ENCODE measurements at places on chromosomes 2 and 18.

- DNase-seq, result no peak
These were observed 1065.1 kb upstream of the NRXN1 start for GRCh38 chr2:52097071-52097470.

- DNase-seq, result no peak
These were observed 229.0 kb upstream of the HS6ST1 start for GRCh38 chr2:128547667-128548066.

GRCh38 chr18:7830468-7830867, 263.4 kb downstream of the PTPRM start:
- DNase-seq, result peak; percentile 53

DNA sequence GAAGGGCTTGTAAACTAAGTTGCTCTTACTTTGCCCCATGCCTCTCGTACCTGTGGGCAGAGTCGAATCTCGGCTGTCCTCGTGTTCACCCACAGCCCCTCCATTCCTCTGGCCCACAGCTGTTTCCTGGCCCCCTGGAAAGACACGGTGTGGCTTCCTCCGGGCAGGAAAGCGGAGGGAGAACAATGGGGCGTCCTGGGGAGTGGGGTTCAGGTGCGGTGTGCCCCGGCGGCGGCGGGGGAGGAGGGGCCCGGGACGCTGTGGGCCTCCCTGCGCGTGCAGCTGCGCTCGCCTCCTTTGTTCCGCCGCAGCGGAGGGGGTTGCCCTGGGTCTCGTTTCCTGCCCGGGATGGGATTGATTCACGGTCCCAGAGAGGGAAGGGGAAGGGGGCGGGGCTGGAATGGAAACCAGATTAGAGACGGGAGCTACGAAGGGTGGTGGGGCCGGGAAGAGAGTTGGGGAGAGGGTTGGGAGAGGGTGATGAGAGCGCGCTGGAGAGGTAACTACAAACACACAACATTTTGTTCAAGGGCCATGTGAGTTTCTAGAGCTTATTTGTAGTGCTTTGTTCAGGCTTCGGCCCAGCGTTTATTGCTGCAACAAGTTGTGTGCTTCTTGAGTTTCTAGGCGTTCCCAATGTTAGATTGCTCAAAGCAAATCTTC, 796 bp downstream of the MYO1B start:
- peak; percentile 68 for DNase-seq

- DNase-seq, result no peak
These were observed 4.6 kb downstream of the WIPF1 start for GRCh38 chr2:174593041-174593440.

DNA sequence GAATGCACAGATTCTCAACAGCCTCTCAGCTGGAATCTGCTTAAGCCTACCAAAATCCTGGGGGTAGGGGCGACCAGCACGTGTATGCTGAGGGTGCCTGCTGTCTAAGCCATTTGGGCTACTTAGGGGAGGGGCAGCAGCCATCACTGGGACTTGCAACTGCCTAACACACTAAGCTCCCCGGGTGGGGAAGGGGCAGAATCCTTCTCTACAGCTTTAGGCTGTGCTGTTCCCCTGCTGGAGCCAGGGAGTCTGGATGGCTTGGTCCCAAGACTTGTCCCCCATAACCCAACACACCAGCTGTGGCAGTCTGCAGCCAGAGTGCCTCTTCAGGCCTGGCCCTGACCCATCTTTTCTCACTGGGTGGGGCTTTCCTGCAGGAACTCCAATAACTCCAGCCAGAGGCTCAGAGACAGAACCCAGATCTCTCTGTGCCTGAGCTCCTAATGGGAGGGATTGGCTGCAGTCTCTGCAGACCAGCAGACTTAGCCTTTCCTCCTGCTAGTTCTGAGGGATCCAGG, 305.4 kb upstream of the RND3 start:
- no peak for DNase-seq

DNA sequence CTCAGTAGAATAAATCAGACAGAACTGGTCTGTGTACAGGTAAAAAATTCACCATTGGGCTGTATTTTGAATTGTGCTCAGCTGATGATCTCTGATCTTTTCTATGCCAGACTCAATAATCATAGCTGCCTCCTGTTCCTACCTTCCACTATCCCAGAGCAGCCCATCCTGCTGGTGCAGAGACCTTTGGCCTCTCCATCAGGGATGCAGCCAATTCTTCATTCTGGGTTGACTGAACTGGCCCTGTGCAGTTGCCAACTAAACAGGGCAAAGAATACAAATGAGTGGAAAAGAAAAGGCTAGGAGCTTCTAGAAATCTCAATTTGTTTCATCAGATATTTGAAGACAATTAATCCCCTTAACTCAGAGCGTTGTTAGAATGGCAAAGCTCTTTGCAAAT, 1781.3 kb upstream of the CELF4 start:
- no peak for DNase-seq

GRCh38 chr2:239143858-239144712, 256.7 kb downstream of the HDAC4 start:
- peak; percentile 76 for DNase-seq

GRCh38 chr2:72141881-72142451, 5.7 kb downstream of the CYP26B1 start:
- DNase-seq, result no peak

GRCh38 chr18:54263904-54264336, 5.4 kb upstream of the POLI start:
- DNase-seq, result no peak

DNA sequence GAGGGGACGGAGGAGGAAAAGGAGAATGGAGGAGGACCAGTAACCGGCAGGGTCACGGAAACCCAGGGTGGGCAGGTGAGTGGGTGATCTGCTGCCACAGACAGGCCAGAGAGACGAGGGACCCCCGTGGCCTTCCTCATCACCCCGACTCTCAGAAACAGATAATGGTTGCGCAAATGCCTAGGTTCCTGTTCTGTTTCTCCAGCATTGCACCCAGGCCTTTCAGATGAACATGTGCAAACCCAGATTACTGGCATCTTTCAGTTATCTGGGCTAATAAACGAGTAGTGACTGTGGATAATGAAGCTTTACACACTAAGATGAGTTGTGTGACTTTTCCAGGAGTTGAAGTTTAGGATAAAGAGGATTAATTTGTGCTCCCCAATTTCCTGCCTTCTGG, 46.5 kb downstream of the TET3 start:
- DNase-seq, result no peak

GRCh38 chr2:129923265-129924091, 56.0 kb upstream of the RAB6C start:
- peak; percentile 63 for DNase-seq

- DNase-seq, result no peak
These were observed 15.1 kb upstream of the CCBE1 start for GRCh38 chr18:59712311-59712710.

GRCh38 chr2:148667113-148667836, 22.7 kb downstream of the EPC2 start:
- DNase-seq, result peak; percentile 19

GRCh38 chr2:202639231-202639630, 4.5 kb downstream of the FAM117B start:
- DNase-seq, result no peak

DNA sequence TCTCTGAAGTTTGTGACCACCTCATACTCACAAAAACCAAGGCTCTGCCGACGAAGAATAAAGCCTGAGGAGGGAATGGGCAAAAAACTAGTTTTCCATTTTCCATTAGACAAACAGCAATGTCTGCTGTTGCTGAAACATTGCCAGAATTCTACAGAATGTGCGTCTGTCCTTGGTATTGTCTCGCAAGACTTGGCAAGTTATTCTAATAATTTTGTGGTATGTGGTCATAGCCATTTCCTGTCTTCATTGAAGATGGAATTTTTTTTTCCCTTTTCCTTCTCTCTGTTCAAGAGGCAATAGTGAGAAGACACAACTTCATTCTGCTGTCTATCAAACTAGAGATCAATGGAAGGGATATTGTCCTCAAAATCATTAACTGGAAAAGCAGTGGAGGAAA, 296.1 kb downstream of the RND3 start:
- DNase-seq, result peak; percentile 94

GRCh38 chr18:3148930-3149535, 70.7 kb downstream of the MYOM1 start:
- peak; percentile 16 for DNase-seq

DNA sequence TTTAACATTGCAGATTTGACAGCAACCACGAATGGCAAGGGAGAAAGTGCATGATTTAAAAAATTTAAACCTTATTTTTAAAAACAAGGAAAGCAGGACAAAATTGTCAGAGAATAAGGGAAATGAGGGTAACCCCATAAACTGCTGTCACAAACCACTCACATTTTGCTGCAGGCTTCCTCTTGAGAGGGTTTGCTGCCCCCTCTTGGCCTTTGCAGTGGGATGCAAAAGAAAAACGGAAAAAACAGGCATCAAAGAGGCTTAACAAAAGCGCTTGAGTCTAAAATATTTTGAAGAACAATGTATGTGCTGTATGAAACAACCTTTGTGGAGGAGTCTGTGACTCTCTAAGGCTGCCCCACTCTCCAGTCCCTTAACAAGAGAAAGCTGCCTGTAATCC, 91.6 kb downstream of the TMX3 start:
- peak; percentile 91 for DNase-seq

- no peak for DNase-seq
These were observed 205.4 kb upstream of the CDH2 start for GRCh38 chr18:28382215-28382879.

- DNase-seq, result peak; percentile 65
These were observed 115.3 kb upstream of the ITGB6 start for GRCh38 chr2:160315337-160315736.

DNA sequence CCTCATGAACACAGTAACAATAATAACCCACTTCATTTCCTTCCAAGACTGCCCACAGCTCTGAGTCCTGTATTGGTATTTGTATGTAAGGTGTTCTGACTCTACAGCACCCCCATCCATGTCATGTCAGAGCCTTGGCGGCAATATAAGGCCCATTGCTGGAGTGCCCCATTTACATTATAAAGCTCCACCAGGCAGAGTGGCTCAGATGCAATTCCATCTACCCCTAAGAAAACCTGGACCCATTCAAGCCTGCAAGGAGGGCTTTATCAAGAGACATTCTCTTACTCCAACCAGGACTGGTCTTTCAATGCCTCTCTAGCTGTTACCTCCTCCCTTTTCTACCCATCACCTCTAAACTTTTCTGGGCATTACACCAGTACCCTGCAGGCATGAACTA, 101.6 kb downstream of the ANTXR1 start:
- DNase-seq, result no peak

DNA sequence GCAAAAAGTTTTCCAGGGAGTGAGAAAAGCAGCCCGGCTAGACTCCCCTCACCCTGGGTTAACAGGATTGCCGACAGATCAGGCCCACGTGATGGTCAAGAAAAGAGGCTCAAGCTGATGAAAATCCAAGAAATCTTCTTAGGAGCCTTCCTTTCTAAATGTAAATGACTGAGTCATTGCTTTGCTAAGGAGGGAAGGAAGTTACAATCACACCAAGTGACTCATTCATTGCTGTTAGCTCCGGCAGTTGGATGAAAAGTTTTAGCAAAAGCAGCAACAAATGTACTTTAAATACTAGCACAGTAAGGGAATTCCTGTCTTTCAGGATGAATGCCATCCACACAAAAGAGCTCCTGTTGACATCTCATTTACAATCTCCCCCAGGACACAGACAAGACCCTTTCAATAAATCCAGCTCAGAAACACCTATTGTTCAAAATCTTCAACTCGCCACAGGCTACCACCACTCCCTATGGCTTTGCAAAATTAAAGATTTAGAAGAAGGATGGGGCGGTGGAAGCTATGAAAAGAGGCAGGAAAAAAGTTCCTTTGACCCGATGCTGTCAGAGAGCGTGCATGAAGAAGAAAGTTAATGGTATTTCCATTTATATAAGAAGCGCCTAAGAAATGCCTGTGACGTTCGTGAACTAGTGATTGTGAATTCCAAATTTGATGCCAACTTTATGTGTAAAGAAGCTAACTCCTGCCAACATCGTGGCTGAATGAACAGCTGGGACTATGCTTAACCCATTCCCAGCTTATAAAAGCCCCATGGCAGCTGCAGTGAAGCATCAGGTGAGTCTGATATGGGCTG, 153.7 kb downstream of the TGIF1 start:
- DNase-seq, result peak; percentile 98

- peak; percentile 67 for DNase-seq
These were observed at the start of gene ZBTB14 for GRCh38 chr18:5295231-5295920. ZBTB14 (minus strand) TSS chr18:5295726; CDS start chr18:5293246, 2,480 bp downstream.

DNA sequence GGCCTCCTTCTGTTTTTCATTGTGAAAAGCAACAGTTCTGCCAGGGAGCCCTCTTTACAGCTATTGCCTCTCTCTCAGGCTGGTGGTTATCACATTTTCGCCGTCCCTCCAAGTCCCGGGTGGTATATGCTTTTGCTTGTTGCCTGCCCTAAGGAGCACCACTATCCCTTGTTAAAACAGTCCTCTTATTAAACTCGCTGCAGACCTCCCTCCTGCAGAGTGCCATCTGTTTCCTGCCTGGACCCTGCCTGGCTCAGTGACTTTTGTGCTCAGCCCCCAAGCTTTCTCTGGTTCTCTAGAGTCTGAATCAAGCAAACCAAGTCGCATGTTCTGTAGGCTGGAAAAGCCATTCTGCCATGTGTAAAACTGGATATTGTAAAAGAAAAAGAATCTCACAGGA, 72.1 kb upstream of the FHL2 start:
- no peak for DNase-seq

All from choroid plexus epithelial cell (primary cell).